Activated CD4-positive, alpha-beta memory T cell treated with anti-CD3 and anti-CD28 coated beads, Interleukin-2, amount 10 ng/mL, durations not matched to agents 7 days and 5 days (primary cell): ENCODE measurements at places on chromosomes 3 and 15. TPM values are rescaled to one million over a fixed set of nuclear protein-coding genes. Genes with fewer than 3 reads are reported as not detected.

- no peaks in the 10 kb centered on the region for H3K36me3 ChIP-seq
- H3K4me1 ChIP-seq, result no peaks in the 10 kb centered on the region
- no peak overlapping the region for H3K27ac ChIP-seq
Observed at GRCh38 chr15:27592036-27592760, 506.9 kb downstream of the OCA2 start.

DNA sequence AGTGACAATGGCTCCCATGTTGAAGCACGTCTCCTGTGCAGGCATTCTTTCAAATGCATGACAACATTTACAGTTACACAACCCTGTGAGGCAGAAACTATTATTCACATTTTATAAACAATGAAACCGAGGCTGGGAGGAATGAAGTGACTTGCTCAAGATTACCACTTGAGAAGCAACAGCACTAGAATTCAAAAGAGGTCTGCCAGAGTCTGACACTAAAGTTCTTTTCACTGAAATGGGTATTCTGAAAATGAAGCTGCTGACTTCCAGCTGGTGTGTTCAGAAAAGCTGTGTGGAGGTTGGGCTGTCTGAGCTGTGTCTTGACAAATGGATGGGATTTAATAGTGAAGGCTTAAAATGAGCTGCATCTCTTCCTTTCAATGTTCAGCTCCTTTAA lies 104.4 kb downstream of the THSD4 start:
- peaks cover 3% of the 10 kb centered on the region for H3K27me3 ChIP-seq
- no peak overlapping the region for H3K4me3 ChIP-seq
- no peaks in the 10 kb centered on the region for H3K36me3 ChIP-seq
- no peak for DNase-seq
- no peaks in the 10 kb centered on the region for H3K4me1 ChIP-seq
- H3K27ac ChIP-seq, result no peak overlapping the region

DNA sequence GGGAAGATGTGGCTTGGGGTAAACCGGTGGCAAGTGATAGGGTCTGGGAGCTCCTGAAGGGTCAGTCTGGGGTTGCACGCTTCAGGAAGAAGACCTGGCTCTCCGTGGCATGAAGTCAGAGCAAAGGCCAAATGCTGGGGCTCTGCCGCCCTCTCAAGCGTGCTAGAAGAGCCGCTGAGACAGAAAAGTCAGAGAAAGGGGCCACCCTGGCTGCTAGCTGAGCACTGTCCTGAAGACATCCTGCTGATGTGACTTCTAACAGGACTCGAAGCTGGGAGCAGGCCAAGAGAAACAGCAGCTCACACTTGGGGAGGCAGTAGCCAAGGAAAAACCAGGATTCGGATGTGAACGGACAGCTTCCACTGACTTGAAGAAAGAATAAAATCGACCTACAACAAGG lies 270.4 kb downstream of the OCA2 start:
- H3K4me1 ChIP-seq, result no peaks in the 10 kb centered on the region
- H3K27ac ChIP-seq, result no peak overlapping the region
- no peak for DNase-seq
- no peak overlapping the region for H3K4me3 ChIP-seq
- H3K27me3 ChIP-seq, result no peaks in the 10 kb centered on the region

GRCh38 chr3:187987187-187987586 lies 166.8 kb upstream of the LPP start:
- H3K36me3 ChIP-seq, result peaks cover 13% of the 10 kb centered on the region
- peak overlapping the region; percentile 74 for H3K27ac ChIP-seq
- no peak for DNase-seq
- no peaks in the 10 kb centered on the region for H3K27me3 ChIP-seq
- H3K4me1 ChIP-seq, result peaks cover 48% of the 10 kb centered on the region
- peak overlapping the region; percentile 16 for H3K4me3 ChIP-seq

GRCh38 chr3:56667973-56668579 lies 15.0 kb downstream of the TASOR start:
- no peak for DNase-seq
- H3K27ac ChIP-seq, result peak overlapping the region; percentile 55

- H3K27me3 ChIP-seq, result no peaks in the 10 kb centered on the region
- no peak overlapping the region for H3K4me3 ChIP-seq
- H3K4me1 ChIP-seq, result peaks cover 8% of the 10 kb centered on the region
- DNase-seq, result no peak
- H3K36me3 ChIP-seq, result no peaks in the 10 kb centered on the region
- H3K27ac ChIP-seq, result no peak overlapping the region
Observed at GRCh38 chr3:111763968-111764367, 95.1 kb upstream of the PHLDB2 start.

DNA sequence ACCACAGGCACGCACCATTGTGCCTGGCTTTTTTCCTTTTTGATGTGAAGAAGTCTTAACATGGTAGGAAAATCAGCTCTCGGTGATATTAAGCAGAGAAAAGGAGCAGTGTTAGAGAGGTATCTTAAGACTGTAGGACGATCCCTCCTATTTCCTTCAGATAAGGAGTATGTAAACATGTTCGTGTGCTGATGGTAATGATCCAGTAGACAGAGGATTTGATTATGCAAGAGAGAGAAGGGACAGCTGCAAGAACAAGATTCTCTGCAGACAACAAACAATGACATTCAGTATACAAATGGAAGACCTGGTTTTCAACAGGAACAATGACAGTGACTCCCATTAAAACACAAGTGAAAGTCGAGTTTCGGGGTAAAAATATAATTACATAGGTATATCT lies 95.1 kb upstream of the MELTF start:
- no peak for DNase-seq
- H3K27me3 ChIP-seq, result no peaks in the 10 kb centered on the region
- H3K27ac ChIP-seq, result no peak overlapping the region
- no peak overlapping the region for H3K4me3 ChIP-seq
- no peaks in the 10 kb centered on the region for H3K4me1 ChIP-seq
- H3K36me3 ChIP-seq, result peaks cover 26% of the 10 kb centered on the region

- no peak overlapping the region for H3K4me3 ChIP-seq
- H3K4me1 ChIP-seq, result no peaks in the 10 kb centered on the region
- no peaks in the 10 kb centered on the region for H3K27me3 ChIP-seq
- no peak for DNase-seq
- H3K36me3 ChIP-seq, result no peaks in the 10 kb centered on the region
Observed at GRCh38 chr3:74636981-74637380, 22.5 kb upstream of the CNTN3 start.

- H3K4me3 ChIP-seq, result no peak overlapping the region
Observed at GRCh38 chr3:111831840-111832239, 27.2 kb upstream of the PHLDB2 start.

GRCh38 chr3:197504641-197505121 lies 51.1 kb downstream of the BDH1 start:
- H3K4me1 ChIP-seq, result no peaks in the 10 kb centered on the region
- no peak overlapping the region for H3K27ac ChIP-seq
- H3K4me3 ChIP-seq, result no peak overlapping the region
- H3K27me3 ChIP-seq, result no peaks in the 10 kb centered on the region
- H3K36me3 ChIP-seq, result no peaks in the 10 kb centered on the region

- H3K27ac ChIP-seq, result no peak overlapping the region
- no peak for DNase-seq
- H3K4me3 ChIP-seq, result no peak overlapping the region
- no peaks in the 10 kb centered on the region for H3K36me3 ChIP-seq
- no peaks in the 10 kb centered on the region for H3K4me1 ChIP-seq
Observed at GRCh38 chr3:190721330-190721729, 141.2 kb downstream of the GMNC start.

DNA sequence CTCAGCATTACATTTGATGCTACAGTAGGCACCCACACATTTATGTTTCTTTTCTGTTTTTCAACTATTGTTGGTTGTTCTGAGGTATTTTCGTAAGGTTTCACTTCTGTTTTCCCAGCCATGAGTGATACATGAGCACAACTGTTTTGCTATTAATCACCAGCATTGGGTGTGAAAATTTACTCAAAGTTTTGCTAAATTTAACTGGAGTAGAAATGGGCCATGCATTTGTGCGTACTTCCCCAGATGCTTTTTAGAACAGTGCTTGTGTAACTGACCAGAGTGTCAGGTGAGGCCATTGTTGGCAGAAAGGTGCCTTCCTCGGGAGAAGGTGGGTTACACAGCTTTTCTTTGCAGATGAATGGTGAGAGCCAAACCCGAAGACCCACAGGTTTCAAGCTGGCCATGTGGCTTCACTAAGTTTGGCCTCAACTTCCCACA lies 70.4 kb downstream of the ST6GAL1 start:
- peak; percentile 33 for DNase-seq
- H3K27ac ChIP-seq, result peak overlapping the region; percentile 86
- H3K27me3 ChIP-seq, result no peaks in the 10 kb centered on the region
- peaks cover 55% of the 10 kb centered on the region for H3K36me3 ChIP-seq

DNA sequence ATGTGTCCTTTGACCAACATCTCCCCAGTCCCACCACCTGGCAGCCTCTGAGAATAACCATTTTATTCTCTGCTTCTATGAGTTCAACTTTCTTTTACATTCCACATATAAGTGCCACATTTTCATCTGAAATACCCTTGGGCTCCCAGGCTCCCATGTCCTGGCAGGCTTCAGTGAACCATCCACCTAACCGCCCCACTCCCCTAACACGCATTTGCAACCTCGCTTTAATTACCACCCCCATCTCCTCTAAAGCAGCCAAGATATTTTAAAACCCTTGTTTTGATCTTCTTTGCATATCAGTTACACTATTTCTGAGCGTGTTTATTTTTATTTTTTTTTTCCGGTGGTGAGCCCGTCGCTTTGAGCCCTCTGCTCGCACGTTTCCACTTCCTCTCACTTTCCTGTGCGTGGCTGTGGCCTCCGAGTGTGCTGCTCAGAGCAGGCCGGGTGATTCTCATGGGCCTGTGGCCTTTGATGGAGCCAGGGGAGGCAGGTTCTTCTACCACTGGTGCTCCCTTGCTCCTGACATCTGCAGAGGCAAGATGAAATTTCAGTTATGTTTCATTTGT lies 195.4 kb upstream of the LPP start:
- peak; percentile 62 for DNase-seq
- no peak overlapping the region for H3K4me3 ChIP-seq
- peaks cover 8% of the 10 kb centered on the region for H3K36me3 ChIP-seq
- peaks cover 12% of the 10 kb centered on the region for H3K27me3 ChIP-seq
- H3K4me1 ChIP-seq, result peaks cover 25% of the 10 kb centered on the region
- peak overlapping the region; percentile 47 for H3K27ac ChIP-seq

GRCh38 chr15:77797270-77797669 lies 164.6 kb upstream of the LINGO1 start:
- peaks cover 7% of the 10 kb centered on the region for H3K27me3 ChIP-seq
- H3K27ac ChIP-seq, result no peak overlapping the region
- no peaks in the 10 kb centered on the region for H3K4me1 ChIP-seq
- no peaks in the 10 kb centered on the region for H3K36me3 ChIP-seq

DNA sequence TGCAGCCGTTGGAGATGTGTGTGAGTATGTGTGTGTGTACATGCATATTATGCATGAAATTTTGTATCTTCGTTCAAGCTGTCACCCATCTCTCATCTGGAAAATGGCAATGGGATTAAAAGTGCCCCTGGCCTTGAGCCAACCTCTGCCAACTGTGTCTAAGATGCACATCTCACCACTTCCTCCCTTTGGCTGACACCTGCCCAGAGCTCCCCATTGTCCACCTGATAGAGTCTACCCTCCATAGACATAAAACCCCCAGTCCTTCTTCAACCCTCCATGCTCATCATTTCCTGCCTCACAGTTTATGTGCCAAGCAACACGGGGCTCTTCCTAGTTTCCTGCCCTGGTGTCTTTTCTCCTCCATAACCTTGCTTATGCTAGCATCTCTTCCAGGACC lies 187.5 kb upstream of the HES1 start:
- H3K4me3 ChIP-seq, result no peak overlapping the region
- H3K27ac ChIP-seq, result no peak overlapping the region
- H3K36me3 ChIP-seq, result no peaks in the 10 kb centered on the region

DNA sequence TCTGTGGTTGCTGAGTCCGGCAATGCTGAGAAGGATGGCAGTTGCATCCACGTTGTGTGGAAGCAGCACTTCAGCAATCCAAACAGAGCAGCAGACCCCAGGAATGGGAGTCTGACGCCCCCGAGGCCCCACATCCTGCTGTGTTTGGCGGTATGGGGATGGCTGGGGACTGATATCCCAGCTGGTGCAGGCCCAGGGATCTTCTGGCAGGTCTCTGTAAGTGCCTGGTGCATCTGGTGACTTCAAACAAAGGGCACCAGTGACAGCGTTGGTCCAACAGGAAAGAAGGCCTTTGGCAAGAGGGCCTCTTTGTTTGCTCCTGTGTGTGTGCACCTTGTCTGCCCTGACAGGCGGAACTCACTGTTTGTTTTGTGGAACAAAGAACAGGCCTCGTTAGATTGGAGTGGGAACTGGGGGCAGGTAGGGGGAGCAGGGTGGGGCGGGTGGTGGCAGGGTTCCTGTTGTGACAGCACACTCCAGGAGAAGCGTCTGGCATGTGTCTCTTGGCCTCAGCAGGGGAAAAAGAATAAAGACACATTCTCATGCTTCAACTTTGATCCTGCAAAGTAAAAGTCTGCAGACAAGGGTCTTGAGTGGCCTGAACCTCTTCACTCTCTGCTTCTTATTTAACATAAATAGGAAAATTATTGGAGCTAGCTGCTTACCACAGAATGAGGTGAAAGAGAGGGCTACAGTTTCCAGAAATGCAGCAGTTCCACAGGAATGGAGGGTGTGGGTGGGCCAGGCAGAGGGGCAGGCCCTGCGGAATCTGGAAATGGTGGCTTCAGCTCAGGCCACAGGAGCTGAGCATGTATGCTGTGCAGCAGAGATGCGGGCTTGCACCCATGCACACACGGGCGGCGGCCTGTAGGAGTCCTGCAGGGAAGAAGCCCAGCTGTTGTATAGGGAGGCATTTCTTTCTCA lies 94.5 kb upstream of the MYZAP start:
- H3K27me3 ChIP-seq, result peaks cover 7% of the 10 kb centered on the region
- no peak overlapping the region for H3K27ac ChIP-seq
- no peak overlapping the region for H3K4me3 ChIP-seq
- DNase-seq, result no peak
- H3K36me3 ChIP-seq, result no peaks in the 10 kb centered on the region
- peaks cover 4% of the 10 kb centered on the region for H3K4me1 ChIP-seq

- no peak overlapping the region for H3K27ac ChIP-seq
- peak; percentile 73 for DNase-seq
- peaks cover 3% of the 10 kb centered on the region for H3K36me3 ChIP-seq
- H3K4me3 ChIP-seq, result peak overlapping the region; percentile 1
- peaks cover 10% of the 10 kb centered on the region for H3K4me1 ChIP-seq
Observed at GRCh38 chr3:152471814-152472671, 203.3 kb downstream of the MBNL1 start.

- no peak overlapping the region for H3K27ac ChIP-seq
- H3K36me3 ChIP-seq, result no peaks in the 10 kb centered on the region
- H3K27me3 ChIP-seq, result peaks cover 2% of the 10 kb centered on the region
- no peaks in the 10 kb centered on the region for H3K4me1 ChIP-seq
- no peak overlapping the region for H3K4me3 ChIP-seq
- no peak for DNase-seq
Observed at GRCh38 chr3:62436785-62437184, 63.4 kb upstream of the FEZF2 start.

The DAPK2 gene
- 3.2 TPM for total RNA-seq

The REC114 gene
- total RNA-seq, result not detected

The C3orf85 gene
- total RNA-seq, result not detected

The CPA3 gene
- not detected for total RNA-seq

The TGFBR2 gene
- total RNA-seq, result 60.1 TPM

The MRPL46 gene
- 23.9 TPM for total RNA-seq

The ITPKA gene
- total RNA-seq, result 0.48 TPM

The CHRM5 gene
- not detected for total RNA-seq
